Activated CD4-positive, alpha-beta T cell treated with anti-CD3 and anti-CD28 coated beads, Interleukin-2, amount 10 ng/mL, durations not matched to agents 7 days and 5 days (primary cell): ENCODE measurements at places on chromosomes 3 and 15. TPM values are rescaled to one million over a fixed set of nuclear protein-coding genes. Genes with fewer than 3 reads are reported as not detected.

The ZMAT3 gene
- 23.6 TPM for total RNA-seq

The CCR8 gene
- 1.9 TPM for total RNA-seq

The RTP1 gene
- not detected for total RNA-seq

The TMCO5A gene
- total RNA-seq: not detected

The FGD5 gene
- total RNA-seq: 0.17 TPM

The GOLGA8O gene
- 5.0 TPM for total RNA-seq

The BCL2A1 gene
- 14.2 TPM for total RNA-seq

The EAF1 gene
- total RNA-seq: 32.5 TPM

The ADGRG7 gene
- not detected for total RNA-seq

The ALPK3 gene
- total RNA-seq: 0.15 TPM

The HIGD2B gene
- total RNA-seq: not detected

The TIPARP gene
- 66.0 TPM for total RNA-seq

The ATP13A5 gene
- not detected for total RNA-seq

The TF gene
- 0.21 TPM for total RNA-seq

The LPP gene
- total RNA-seq: 70.3 TPM

The TRPM1 gene
- not detected for total RNA-seq

The TTLL13 gene
- 0.45 TPM for total RNA-seq

DNA sequence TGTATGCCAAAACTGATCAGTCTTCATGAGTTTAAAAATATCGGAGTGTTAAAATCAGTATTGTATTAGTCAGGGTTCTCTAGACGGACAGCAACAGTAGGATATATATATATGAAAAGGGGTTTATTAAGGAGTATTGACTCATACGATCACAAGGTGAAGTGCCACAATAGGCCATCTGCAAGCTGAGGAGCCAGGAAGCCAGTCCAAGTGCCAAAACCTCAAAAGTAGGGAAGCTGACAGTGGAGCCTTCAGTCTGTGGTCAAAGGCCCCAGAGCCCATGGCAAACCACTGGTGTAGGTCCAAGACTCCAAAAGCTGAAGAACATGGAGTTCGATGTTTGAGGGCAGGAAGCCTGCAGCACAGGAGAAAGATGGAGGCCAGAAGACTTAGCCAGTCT lies 391.0 kb upstream of the CADM2 start:
- no peak for DNase-seq

DNA sequence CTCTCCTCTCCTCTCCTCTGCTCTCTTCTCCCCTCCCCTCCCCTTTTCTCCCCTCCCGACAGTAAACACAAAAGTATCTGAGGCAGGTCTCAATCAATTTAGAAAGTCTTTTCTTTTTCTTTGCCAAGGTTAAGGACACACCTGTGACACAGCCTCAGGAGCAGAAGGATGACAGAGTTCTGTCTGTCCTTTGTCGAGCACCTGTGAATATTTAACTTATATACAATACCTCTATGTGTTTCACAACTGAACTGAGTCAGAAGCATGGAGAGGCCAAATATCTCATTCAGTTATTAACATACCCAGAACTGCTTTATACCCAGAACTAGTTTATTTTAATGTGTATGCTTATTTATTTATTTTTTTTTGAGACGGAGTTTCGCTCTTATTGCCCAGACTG lies 81.1 kb upstream of the ROBO1 start:
- no peak for DNase-seq

- DNase-seq: no peak
Measured at GRCh38 chr3:158167737-158168557, 58.1 kb downstream of the RSRC1 start.

GRCh38 chr3:153285194-153285641 lies 123.2 kb downstream of the RAP2B start:
- no peak for DNase-seq

- DNase-seq: no peak
Measured at GRCh38 chr3:138188013-138188730, 1.1 kb downstream of the ARMC8 start.

DNA sequence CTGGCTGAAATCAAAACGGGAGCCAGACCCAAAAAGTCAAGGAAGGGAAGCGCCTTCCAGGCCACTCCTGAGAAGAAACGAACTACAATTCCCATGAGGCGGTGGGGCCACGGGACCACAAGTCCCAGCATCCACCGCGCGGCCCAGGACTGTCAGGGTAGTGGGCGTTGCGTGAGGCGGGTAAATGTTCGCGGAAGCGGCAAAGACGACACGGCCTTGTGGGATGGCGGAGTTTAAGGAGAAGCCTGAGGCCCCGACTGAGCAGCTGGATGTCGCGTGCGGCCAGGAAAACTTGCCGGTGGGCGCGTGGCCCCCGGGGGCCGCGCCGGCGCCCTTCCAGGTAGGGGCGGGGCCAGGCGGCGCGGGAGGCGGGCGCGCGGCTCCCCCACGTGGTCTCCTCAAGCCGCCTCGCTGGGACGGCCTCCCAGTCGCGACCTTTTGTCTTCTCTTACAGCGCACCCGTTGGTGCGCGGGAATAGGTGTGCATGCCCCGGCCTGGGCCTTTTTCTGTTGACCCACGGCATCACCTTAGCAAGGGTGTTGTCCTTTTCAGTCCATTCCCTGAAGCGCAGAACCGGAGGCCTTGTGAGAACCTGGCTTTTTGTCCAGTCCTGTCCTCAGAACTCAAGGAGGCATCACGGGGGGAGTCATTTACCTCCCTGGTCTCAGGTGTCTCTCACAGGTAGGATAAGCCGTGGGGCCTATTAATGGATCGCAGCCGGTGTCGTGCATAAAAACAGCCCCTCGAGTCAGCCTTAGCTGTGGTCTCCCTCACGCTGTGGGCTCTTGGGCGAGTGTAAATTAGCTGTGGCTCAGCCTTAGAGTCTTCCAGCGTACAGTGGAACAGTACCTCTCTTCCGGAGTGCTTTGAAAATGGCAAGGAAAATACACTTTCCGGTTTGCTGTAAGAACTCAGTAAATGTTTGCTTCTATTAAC lies at the start of gene SETMAR:
Gene SETMAR, plus strand, starts transcription at position 183 of the 937 bp plus-strand sequence. Its CDS starts 2 bp downstream, at position 185.
- DNase-seq: peak; percentile 88

DNA sequence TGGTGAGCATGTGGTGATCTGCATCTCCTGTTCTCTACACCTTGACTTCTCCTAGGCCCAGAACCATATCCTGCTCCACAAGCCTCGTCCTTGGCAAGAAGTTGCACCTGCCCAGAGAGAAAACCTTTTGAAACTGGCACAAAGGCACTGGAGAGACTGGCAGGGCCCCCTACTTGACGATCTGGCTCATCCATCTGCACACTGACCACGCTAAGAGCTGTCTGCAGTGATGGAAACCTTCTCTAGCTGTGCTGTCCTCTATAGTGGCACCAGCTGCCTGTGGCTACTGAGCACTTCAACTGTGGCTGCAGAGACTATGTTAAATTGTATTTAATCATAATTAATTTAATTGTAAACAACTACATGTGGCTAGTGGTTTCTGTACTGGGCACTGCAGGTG lies 26.2 kb upstream of the SRP14 start:
- no peak for DNase-seq

- DNase-seq: peak; percentile 16
Measured at GRCh38 chr15:65028338-65028737, 1.1 kb downstream of the MTFMT start.

- DNase-seq: no peak
Measured at GRCh38 chr3:52912885-52913731, 15.8 kb upstream of the STIMATE start.

- no peak for DNase-seq
Measured at GRCh38 chr3:169246158-169246557, 417.4 kb downstream of the MECOM start.

DNA sequence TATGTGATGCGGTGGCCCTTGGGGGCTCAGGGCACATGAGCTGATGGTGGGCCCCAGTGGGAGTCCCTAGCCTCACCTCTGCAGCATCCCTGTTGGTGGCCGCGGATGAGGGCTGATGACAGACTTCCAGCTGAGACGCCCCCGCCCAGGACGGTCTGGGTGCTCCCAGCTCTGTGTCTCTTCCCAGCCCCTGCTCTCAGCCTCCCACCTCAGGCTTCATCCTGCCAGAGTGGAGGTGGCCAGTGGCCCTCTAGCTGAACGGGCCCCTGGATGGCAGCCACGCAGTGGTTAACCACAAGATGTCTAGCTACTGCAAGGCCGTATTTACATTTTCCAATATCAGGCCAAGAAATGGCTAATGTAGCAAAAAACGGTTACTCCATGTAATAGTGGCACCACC lies 205.3 kb upstream of the LINGO1 start:
- no peak for DNase-seq

GRCh38 chr15:68149059-68149458 lies 56.1 kb downstream of the CALML4 start:
- no peak for DNase-seq

GRCh38 chr15:48520376-48521155 lies 124.9 kb downstream of the FBN1 start:
- DNase-seq: no peak

DNA sequence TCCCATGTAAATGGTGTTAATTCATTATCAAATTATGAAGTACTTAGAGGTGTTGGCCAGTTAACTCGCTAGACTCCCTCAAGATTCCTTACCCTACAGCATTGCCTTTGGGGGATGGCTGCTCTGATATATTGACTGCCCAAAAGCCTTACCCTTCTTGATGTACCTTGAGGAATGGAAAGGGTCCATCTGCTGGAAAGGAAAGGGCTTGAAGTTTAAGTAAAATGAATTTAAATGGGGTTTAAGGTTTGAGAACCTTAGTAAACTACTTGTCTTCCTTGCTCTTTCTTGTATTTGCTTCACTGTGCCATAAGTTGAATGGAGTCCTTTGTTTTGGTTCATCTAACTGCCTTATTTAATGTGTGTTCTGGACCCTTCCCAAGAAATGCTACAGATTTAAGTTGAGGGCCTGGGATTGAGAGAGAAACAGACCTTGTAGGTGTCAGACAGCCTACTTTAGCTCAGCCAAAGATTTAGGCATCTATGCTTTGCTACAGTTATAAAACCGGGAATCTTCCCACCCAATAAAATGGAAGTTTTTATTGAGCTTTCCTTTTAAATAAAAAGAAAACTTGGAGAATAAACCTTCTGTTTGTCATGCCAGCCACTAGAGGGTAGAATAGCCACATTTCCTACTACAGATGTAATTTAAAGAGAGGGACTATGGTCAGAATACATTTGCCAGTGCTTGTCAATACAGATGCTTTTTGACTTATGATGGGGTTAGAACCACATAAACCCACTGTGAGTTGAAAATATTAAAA lies 25.3 kb downstream of the CMSS1 start:
- no peak for DNase-seq

- DNase-seq: no peak
Measured at GRCh38 chr3:160886421-160886820, 130.4 kb downstream of the PPM1L start.

- DNase-seq: no peak
Measured at GRCh38 chr3:117921411-117921810, 1113.2 kb downstream of the IGSF11 start.

DNA sequence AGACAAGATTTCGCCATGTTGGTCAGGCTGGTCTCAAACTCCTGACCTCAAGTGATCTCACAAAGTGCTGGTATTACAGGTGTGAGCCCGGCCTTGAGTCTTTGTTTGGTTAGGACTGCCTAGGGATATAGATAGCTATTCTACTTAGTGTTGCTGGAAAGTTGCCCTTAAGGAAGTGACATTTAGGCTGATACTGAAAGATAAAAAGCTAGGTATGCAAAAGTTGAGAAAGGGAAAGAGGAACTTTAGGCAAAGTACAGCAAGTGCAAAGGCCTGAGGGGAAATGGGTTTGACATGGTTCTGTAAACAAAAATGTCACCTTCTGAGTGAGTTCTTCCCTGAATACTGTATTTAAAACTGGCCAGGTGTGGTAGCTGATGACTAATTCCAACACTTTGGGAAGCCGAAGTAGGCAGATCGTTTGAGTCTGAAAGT lies 111.5 kb downstream of the ZNF609 start:
- no peak for DNase-seq

- DNase-seq: no peak
Measured at GRCh38 chr3:73719861-73720260, 95.1 kb upstream of the PDZRN3 start.

GRCh38 chr3:20849975-20850374 lies 664.0 kb upstream of the SGO1 start:
- no peak for DNase-seq

GRCh38 chr3:128541246-128541645 lies 48.2 kb upstream of the GATA2 start:
- no peak for DNase-seq

DNA sequence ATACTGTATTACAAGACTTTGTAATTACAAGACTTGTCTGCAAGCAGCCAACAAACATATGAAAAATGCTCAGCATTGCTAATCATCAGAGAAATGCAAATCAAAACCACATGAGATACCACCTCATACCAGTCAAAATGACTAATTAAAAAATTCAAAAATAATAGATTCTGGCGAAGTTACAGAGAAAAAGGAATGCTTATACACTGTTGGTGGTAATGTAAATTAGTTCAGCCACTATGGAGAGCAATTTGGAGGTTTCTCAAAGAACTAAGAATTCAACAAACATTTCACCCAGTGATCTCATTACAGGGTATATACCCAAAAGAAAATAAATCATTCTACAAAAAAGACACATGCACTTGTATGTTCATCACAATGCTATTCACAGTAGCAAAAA lies 617.5 kb upstream of the CCDC54 start:
- no peak for DNase-seq

GRCh38 chr3:174347474-174348138 lies 511.5 kb upstream of the NAALADL2 start:
- DNase-seq: no peak

- DNase-seq: no peak
Measured at GRCh38 chr3:128553560-128553959, 60.6 kb upstream of the GATA2 start.

DNA sequence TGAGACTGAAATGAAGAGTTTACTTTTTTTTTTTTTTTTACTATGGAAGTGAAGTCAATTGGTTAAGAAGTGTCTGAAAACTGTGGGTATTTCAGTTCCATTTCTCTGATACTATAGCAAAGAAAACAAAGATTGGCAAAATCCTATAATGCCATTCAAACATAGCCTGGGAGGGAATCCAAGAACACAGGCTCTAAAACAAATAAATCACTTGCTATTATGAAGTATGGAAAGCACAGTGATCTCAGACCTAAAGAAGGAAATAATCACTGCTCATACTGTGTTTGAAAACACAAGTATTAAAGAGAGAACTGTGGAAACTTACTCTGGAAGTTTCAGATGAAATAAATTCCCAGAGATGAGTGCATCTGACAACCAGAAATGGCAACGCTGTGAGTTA lies 12.0 kb downstream of the SAMMSON start:
- no peak for DNase-seq

DNA sequence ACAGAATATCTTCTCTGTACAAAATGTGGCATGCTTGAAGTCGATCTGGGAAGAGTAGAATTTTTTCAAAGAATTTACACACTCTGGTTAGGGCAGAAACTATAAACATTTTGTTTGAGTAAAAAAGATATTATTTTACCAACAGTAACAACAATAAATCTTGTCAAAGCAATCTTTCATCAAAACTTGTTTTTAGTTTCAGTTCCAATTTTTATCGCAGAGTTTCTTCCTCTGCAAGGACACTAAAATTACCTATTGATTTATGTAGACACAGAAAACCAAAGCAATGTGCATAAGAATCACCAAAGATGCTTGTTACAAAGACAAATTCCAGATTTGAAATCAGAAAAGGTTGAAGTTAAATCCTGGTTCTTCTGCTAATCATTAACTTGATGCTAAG lies 61.9 kb downstream of the CGGBP1 start:
- DNase-seq: no peak

- peak; percentile 15 for DNase-seq
Measured at GRCh38 chr3:148727231-148727630, 29.5 kb downstream of the AGTR1 start.
